ENCODE measurements at places on chromosomes 11 and 22. TPM values are rescaled to one million over a fixed set of nuclear protein-coding genes. Genes with fewer than 3 reads are reported as not detected.

The OR5P2 gene
- polyA plus RNA-seq = not detected

The ALX4 gene
- polyA plus RNA-seq = 2.2 TPM

GRCh38 chr11:73372375-73372993 is 3.7 kb upstream of the RELT start:
- no peak for DNase-seq

DNA sequence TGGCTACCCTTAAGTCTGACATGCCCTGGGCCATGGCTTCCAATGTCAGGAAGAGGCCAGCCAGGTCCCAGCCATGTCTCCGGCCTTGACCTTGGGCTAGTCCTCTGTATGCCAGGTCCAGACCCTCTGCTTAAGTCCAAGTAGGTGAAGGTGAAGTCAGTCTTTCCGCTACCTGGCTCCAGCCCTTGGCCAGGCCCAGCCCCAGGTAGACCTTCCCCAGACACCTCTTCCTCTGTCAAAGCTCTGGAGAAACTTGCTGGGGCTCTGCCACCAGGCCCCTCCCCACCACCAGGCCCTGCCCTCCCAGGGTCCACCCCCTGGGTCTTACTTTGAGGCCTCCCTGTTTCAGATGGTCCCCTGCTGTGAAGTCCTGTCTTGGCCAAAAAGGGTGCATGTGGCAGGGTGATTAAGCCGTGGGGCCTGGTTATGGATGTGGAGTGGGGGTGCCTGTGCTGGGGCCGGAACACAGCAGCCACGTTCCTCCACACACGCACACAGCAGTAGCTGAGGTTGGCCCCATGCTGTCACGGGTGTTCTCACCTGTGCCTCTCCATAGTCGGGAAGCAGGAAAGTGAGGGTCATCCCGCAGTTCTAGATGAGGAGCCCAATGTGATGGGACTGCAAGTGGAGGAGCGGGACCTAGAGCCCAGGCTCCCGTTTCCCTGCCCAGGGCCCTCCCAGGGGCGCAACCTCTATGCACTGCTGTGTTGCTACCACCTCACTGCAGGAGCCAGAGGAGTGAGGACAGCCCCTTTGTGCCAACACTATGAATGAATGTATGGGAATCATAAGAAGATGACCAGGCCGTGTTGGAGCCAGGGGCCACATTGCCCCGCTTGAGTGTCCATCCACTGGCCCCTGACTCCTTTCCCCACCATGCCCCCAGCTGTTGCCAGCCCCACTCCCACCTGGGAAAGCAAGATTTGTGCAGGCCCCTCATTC is 72.2 kb downstream of the LINC01488 start:
- no peak for DNase-seq

The MAPK1 gene
- polyA plus RNA-seq = 120 TPM

DNA sequence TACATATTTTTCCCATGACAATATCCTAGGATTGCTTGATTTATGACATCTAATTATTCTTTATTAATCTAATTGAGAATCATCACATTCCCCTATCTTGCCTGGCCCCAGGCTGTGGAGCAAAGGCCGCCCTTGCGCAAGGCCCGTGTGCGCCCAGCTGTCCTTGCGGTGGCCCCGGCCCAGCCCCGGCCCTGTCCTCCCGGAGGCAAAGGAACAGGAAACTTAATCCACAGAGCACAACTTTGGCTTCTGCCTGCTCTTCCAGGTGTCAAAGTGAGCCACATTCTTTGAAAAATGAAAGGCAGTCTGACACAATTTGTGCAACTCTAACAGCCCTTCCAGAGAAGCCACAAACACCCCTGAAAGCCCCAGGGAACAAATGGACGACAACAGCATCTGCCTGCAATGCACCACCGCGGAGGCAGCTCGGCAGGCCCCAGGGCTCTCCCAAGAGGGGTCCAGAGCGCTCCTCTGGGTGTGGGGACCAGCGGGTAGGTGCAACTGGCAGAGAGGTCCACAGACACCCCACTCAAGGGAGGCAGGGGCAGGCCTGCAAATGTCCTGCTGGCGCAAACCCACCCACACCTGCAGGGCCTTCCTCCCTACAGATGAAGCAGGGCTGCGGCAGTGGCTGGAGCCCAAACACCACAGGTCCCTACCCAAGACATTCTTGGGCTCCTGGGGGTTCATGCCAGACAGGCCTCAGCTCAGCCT is 30.3 kb downstream of the GNB1L start:
- no peak for DNase-seq

DNA sequence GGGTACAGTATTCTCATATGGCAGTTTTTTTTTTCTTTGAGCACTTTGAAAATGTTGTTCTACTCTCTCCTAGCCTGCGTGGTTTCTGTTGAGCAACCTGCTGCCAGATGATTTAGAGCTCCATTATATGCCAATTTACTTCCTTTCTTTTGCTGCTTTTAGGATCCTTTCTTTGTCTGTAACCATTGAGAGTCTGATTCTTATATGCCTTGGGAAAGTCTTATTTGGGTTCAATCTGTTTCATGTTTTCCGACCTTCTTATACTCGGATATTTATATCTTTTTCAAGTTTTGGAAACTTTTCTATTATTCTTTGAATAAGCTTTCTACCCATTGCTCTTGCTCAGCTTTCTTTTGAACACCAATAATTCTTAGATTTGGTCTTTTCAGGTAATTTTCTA is 138.1 kb upstream of the RAG2 start:
- DNase-seq = no peak

DNA sequence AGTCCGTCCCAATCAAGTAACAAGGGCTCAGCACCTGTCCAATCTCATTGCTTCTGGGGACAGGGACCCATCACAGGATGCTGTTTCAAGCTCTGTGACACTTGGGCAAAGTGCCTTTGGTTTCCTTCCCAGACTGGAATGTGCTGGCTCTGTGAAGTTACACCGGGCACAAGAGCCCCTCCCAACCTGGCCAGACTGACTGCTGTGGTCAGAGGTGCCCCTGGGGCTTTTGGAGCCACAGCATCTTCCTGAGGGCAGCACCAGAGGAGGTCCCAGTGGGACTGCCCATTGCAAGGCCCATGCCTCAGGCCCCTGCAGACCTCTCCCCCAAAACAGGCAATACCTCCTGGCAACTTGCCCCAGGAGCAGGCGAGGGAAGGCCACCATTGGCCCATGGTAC is 155.2 kb upstream of the GRK3 start:
- DNase-seq = no peak

- no peak for DNase-seq
Observed at GRCh38 chr11:8168485-8169257, at the start of gene RIC3. RIC3 (minus strand) TSS chr11:8169025; CDS start chr11:8168989, 36 bp downstream.

The ARHGAP42 gene
- polyA plus RNA-seq = 26.6 TPM

The CCDC82 gene
- 51.2 TPM for polyA plus RNA-seq

DNA sequence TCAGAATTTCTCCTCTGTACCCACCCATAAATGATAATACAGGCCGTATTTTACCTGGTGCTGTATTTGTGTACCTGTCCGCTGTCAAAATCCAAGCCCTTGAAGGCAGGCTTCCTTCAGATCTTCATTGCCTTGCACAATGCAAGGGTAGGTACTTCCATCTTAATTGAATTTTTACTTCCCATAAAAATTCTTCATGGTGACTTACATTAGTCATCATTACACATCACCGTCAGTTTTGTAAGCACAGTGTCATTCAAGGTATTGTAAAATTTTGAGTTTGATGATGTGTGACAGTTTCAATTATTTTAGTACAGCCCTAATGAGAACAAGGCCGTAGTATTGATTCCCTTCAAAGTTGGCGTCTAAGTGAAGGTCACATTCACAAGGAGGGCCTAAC is 770 bp upstream of the TSG101 start:
- DNase-seq = no peak

DNA sequence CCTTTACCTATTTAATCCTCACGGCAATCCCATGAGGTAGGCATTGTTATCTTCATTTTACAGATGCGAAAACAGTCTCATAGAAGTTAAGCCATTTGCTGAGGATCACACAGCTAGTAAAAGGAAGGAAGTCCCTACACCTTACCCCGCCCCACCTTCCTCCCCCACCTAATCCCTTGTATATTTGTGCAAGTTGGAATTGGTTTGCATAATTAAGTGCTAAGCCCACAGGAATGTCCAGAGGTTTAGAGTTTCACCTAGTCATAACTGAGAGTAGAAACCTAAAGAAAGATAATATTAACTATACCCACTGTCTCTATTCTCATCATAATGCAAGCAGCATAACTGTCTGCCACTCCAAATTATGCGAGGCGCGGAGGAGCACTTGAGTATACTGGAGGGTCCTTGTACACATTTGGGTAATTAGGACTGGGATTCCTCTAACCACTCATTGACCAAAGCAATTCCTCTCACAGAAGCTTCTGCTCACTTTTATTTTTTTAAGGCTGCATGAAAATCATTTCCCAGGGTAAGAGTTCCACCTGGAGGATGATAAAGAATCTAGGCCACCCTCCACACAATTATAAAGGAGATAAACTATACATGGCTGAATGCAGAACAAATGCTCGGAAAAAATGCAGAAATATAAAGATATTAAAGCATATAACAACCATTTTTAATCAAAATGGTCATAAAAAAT is 199.9 kb downstream of the FAM181B start:
- no peak for DNase-seq

The GP1BB gene
- 15.9 TPM for polyA plus RNA-seq

DNA sequence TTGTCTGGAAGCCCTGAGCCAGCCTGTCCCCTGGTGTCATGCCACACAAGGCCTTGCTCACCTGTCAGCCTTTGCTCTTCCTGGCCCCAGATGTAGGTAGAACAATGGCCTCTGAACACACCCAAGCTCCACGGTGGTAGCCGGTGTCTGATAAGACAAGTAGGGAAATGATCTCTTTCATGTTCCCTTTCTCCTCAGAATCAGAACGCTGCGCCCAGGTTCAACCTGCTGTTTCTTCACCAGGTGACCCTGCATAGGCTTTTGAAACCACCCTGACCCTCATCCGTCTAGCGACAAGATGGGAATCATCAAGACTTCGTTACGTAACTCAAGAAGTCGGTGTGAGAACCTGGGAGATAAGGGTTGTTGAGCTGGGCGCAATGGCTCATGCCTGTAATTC is 28.7 kb upstream of the YWHAH start:
- DNase-seq = no peak

- DNase-seq = no peak
Observed at GRCh38 chr11:35343033-35343598, 76.2 kb downstream of the SLC1A2 start.

GRCh38 chr22:41096391-41096790 is 4.0 kb downstream of the EP300 start:
- no peak for DNase-seq

- DNase-seq = no peak
Observed at GRCh38 chr11:1129611-1130160, 28.1 kb upstream of the MUC5AC start.

The BEST1 gene
- 3.5 TPM for polyA plus RNA-seq

DNA sequence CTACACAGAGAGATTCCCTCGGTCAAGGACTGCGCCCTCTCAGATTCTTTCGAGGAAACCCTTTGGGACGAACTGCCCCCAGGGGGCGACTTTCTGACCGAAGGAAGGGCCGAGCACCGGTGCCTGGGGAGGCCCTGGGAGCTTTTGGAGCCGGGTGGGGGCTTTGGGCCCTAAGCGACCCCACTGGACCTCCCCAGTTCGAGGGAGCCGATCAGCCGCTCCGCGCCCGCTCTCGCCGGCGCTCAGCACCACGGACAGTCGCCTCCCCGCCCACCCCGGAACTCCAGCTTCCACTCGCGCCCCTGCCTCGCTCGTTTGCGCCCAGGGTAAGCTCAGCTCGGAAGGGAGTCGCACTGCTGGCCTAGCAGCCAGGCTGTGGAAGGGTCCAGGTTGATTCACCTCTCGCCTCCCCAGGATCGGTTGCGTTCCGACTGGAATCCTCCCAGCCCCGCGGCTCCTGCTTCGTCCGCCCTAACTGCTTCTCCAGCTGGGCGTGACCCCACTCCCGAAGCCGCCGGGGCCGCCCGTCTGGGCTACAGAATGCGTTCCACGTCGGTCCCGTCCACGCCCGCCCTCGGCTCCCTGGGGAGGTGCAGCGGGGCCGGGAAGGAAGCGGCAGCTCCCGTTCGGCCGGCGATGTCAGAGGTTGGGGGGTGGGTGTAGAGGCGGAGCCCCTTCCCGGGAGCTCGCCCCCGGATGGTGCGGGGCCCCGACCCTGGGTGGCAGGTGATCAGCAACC is 428 bp downstream of the SCN3B start:
- DNase-seq = peak; percentile 55

- no peak for DNase-seq
Observed at GRCh38 chr11:115197031-115197430, 307.2 kb downstream of the CADM1 start.

The MS4A4A gene
- 12.3 TPM for polyA plus RNA-seq

The CUL5 gene
- 45.0 TPM for polyA plus RNA-seq

The KRTAP5-8 gene
- not detected for polyA plus RNA-seq

GRCh38 chr11:42770444-42771065 is 541.2 kb upstream of the API5 start:
- DNase-seq = peak; percentile 53

DNA sequence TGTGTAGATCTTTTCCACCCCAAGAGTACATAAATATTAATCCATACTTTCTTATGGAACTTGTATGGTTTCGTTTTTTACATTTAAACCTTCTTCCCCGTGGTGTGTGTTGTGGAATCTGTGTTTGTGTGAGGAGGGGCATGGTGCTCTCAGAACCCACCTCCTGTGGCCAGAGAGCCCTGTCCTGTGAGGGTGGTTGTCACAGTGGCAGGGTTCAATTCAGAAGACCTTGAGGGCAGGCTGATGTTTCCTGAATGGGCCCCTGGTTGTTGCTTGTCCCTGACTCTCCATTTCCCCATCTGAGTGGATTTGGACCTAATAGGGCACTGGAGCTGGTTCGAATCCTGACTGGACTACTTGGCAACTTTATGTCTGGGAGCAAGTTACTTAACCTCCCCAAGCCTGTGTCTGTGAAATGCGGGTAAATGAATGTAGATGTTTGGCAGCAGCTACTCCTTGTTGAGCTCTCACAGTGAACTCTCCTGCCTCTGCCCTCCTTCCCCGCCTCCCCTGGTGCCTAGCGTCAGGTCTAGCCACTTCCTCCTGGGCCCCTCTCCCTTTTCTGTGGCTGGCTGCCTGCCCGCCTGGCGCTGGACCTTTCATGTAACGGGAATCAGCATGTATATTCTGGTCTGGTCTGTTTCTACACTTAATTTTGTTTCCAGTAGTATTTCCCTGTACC is 7.3 kb downstream of the NEAT1 start:
- no peak for DNase-seq

The MYEOV gene
- 0.65 TPM for polyA plus RNA-seq

GRCh38 chr11:77303328-77303727 is 1.8 kb upstream of the GDPD4 start:
- DNase-seq = no peak

The CDC42BPG gene
- 0.53 TPM for polyA plus RNA-seq

GRCh38 chr11:125494561-125494960 is 1.5 kb downstream of the FEZ1 start:
- DNase-seq = peak; percentile 15

- no peak for DNase-seq
Observed at GRCh38 chr11:26035696-26036095, 296.2 kb upstream of the ANO3 start.

The SMTNL1 gene
- polyA plus RNA-seq = 190 TPM

The OR10S1 gene
- polyA plus RNA-seq = not detected

The MUC2 gene
- polyA plus RNA-seq = 0.03 TPM

Measured in muscle of back (tissue), 13 donors.